ENCODE measurements at places on chromosomes 5 and 9. TPM values are rescaled to one million over a fixed set of nuclear protein-coding genes. Genes with fewer than 3 reads are reported as not detected.

Gene ERMP1
- total RNA-seq = 7.6 TPM

Gene C5orf47
- total RNA-seq = not detected

Gene SPOCK1
- 125 TPM for total RNA-seq

Gene IFNA1
- not detected for total RNA-seq

Gene PCDHB16
- total RNA-seq = 5.9 TPM

Gene ZFP2
- total RNA-seq = 1.6 TPM

Gene SV2C
- total RNA-seq = not detected

GRCh38 chr5:53994148-53994547 lies 316.2 kb downstream of the ARL15 start:
- no peaks in the 10 kb centered on the region for H3K27me3 ChIP-seq
- H3K4me1 ChIP-seq = peaks cover 20% of the 10 kb centered on the region
- H3K27ac ChIP-seq = peak overlapping the region; percentile 68

DNA sequence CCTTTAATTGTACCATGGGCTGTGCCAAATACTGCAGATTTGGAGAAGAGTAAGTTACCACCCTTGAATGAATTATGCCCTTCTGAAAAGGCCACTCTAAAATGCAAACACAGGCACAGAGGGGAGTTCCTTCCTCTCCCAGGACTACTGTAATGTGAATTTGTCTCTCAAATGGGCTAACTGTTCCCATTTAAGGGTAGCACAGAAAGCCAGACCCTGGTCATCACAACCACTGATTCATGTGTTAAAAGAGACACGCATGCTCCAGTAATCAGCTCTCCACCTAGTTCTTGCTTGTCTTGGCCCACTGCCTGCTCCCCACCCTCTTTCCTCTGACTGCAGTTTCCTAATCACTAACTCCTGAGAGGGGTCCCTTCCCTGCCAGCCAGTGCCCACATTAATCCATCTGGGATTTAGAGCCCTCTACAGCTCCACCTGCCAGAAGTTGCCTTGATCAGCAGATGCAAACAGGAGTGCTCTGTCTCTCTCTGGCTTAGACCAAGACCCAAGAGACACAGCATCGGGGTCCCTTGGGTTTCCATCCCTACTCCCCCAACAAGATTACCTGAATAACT lies 382.4 kb downstream of the TMEM167A start:
- H3K4me3 ChIP-seq = no peak overlapping the region
- peaks cover 7% of the 10 kb centered on the region for H3K4me1 ChIP-seq
- no peak for DNase-seq
- no peak overlapping the region for H3K27ac ChIP-seq
- H3K27me3 ChIP-seq = no peaks in the 10 kb centered on the region

- no peak overlapping the region for H3K27ac ChIP-seq
- H3K4me1 ChIP-seq = no peaks in the 10 kb centered on the region
- H3K4me3 ChIP-seq = no peak overlapping the region
Observed at GRCh38 chr5:40266952-40267351, 412.8 kb upstream of the PTGER4 start.

GRCh38 chr5:87099968-87100367 lies 167.7 kb upstream of the RASA1 start:
- H3K27me3 ChIP-seq = peaks cover 1% of the 10 kb centered on the region
- no peak overlapping the region for H3K4me3 ChIP-seq
- peaks cover 8% of the 10 kb centered on the region for H3K4me1 ChIP-seq
- H3K27ac ChIP-seq = no peak overlapping the region
- no peaks in the 10 kb centered on the region for H3K36me3 ChIP-seq

GRCh38 chr5:78756858-78757257 lies 108.3 kb upstream of the LHFPL2 start:
- H3K27ac ChIP-seq = peak overlapping the region; percentile 43
- no peaks in the 10 kb centered on the region for H3K27me3 ChIP-seq
- H3K4me1 ChIP-seq = peaks cover 49% of the 10 kb centered on the region
- no peak for DNase-seq

DNA sequence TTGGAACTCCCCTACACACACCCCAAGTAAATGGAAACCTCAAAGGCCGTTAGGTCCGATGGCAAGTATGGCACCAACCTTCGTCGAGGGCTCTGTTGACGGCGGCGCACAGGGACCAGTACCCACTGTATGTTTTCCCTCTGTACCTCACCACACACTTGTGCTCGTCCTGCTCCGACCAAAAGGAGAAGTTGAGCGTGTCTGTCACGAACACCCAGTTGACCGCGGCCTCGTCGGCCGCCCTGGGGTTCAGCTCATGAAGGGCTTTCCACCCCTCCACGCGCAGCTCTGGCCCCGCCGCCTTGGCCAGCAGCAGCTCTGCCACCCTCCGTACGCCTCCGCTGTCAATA lies 24.0 kb downstream of the HNRNPK start:
- no peaks in the 10 kb centered on the region for H3K36me3 ChIP-seq
- H3K27me3 ChIP-seq = no peaks in the 10 kb centered on the region
- peak overlapping the region; percentile 80 for H3K4me3 ChIP-seq
- peak overlapping the region; percentile 83 for H3K27ac ChIP-seq

GRCh38 chr9:128242124-128242523 lies 33.7 kb downstream of the GOLGA2 start:
- H3K4me1 ChIP-seq = peaks cover 29% of the 10 kb centered on the region
- H3K4me3 ChIP-seq = no peak overlapping the region
- no peak for DNase-seq

DNA sequence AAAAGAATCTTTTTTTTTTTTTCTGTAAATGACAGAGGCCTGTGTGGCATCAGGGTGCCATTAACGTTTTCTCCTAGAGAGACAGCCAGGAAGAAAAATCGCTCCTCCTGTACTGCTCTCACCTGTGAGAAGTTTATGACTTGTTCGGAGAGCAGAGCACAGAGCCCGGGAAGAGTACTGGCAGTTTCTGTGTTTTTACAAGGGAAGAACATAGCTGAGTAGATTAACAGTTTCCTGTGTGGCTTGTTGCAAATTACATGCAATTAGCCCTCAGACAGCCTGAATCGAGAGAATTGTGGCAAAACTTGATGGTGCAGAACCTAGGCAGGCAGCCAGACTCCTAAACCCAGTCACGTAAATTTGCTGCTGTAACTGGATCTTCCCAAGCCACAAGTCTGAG lies 32.1 kb downstream of the PRKACG start:
- H3K4me3 ChIP-seq = no peak overlapping the region
- no peaks in the 10 kb centered on the region for H3K4me1 ChIP-seq
- no peaks in the 10 kb centered on the region for H3K36me3 ChIP-seq
- no peak for DNase-seq
- peaks cover 24% of the 10 kb centered on the region for H3K27me3 ChIP-seq
- no peak overlapping the region for H3K27ac ChIP-seq

GRCh38 chr5:11777096-11777495 lies 127.2 kb downstream of the CTNND2 start:
- no peak for DNase-seq
- H3K4me3 ChIP-seq = no peak overlapping the region
- no peaks in the 10 kb centered on the region for H3K36me3 ChIP-seq
- H3K27me3 ChIP-seq = no peaks in the 10 kb centered on the region
- H3K4me1 ChIP-seq = no peaks in the 10 kb centered on the region
- no peak overlapping the region for H3K27ac ChIP-seq

DNA sequence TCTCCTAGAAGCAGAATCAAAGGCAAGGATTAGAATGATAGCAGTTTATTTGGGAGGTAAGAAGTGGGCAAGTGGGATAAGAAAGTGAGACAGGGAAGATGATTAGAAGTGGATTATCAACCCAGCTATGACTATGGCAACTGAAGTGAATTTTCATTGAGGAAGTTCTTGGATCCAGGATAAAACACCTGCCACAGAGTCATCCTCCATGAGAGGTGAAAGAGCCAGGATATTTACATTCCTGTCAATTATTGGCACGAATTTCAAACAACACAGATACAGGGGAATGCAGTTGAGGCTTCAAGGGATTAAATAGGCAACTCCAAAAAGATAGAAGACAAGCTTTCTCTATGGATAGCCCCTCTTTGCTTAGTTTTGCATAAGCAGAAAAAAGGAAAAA lies 31.8 kb upstream of the ZNF366 start:
- no peaks in the 10 kb centered on the region for H3K27me3 ChIP-seq
- H3K4me1 ChIP-seq = peaks cover 40% of the 10 kb centered on the region
- no peak overlapping the region for H3K27ac ChIP-seq
- no peak for DNase-seq
- H3K36me3 ChIP-seq = peaks cover 2% of the 10 kb centered on the region
- H3K4me3 ChIP-seq = no peak overlapping the region

GRCh38 chr9:92980085-92980745 lies 32.9 kb downstream of the FGD3 start:
- no peaks in the 10 kb centered on the region for H3K36me3 ChIP-seq
- H3K27me3 ChIP-seq = peaks cover 4% of the 10 kb centered on the region
- H3K27ac ChIP-seq = no peak overlapping the region
- no peaks in the 10 kb centered on the region for H3K4me1 ChIP-seq
- no peak for DNase-seq
- H3K4me3 ChIP-seq = no peak overlapping the region

DNA sequence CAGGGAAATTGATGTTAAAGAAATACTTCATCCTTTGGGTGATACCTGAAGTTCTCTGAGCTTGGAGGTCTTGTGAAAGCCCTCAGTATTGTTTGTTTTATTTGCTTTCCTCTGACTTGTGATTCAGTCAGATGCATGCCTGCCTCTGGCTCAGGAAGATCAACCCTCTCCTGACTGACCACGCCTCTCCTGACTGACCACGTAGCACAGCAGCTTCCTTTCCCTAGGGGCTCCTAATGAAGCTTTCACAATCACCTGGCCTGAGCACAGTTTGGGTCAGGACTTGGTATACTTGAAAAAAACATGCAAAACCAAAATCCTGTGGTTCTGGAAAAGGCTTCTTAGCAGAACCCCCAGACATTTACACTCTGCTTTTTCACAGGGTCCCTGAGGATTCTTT lies 3.8 kb downstream of the TGFBI start:
- H3K27me3 ChIP-seq = no peaks in the 10 kb centered on the region
- peaks cover 79% of the 10 kb centered on the region for H3K4me1 ChIP-seq
- H3K36me3 ChIP-seq = peaks cover 23% of the 10 kb centered on the region
- no peak overlapping the region for H3K27ac ChIP-seq
- no peak for DNase-seq
- H3K4me3 ChIP-seq = no peak overlapping the region

- peaks cover 2% of the 10 kb centered on the region for H3K36me3 ChIP-seq
- peak; percentile 47 for DNase-seq
- H3K27me3 ChIP-seq = no peaks in the 10 kb centered on the region
- no peak overlapping the region for H3K27ac ChIP-seq
- H3K4me1 ChIP-seq = peaks cover 43% of the 10 kb centered on the region
- no peak overlapping the region for H3K4me3 ChIP-seq
Observed at GRCh38 chr9:127165116-127165515, 42.7 kb upstream of the ANGPTL2 start.

DNA sequence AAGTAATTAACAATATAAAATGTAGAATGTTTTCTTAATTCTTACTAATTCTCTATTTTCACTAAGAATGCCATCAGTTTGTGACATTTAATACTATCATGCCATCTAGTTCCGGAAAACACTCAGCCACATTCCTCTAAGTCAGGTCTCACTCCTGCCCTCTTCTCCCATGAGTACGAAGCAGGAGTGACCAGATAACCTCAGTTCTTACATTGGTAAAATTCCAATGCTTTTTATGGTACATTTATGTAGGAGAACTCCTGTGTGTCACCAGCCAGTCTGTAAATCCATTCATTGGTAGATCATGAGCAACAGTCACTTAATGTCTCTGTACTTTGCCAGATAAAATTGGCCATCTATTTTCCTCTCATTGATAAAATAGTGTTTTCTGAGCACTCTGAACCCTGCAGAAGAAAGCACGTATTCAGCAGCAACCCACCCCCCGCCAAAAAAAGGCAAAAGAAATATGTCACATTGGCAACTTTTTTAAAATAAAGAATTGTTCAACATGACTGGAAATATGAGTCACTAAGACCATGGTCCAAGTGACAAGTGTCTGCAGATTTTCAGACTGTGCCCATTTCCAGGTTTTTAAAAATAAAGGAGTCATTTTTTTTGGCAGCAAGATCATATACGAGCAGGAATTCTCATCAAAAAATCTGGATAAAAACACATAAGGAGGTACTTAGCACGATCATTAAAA lies 11.8 kb downstream of the GLIS3 start:
- peaks cover 48% of the 10 kb centered on the region for H3K4me1 ChIP-seq
- DNase-seq = no peak
- no peaks in the 10 kb centered on the region for H3K27me3 ChIP-seq

DNA sequence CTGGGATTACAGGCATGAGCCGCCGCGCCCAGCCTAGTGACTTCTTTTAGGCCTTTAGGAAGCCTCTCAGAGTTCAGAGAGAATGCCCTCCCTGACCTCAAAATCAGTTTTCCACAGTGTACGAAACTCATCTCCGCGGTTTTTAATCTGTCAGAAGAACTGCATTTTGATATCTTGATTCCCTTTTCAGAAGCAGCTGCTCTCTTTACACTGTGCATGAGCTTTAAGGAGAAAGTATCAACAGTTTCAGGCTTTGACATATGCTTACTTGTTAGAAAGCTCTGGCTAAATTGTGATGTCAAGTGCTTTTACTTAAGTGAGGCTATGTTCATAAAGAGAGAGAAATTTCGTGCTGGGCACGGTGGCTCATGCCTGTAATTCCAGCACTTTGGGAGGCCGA lies 74.6 kb downstream of the USP20 start:
- H3K27me3 ChIP-seq = no peaks in the 10 kb centered on the region
- no peak overlapping the region for H3K4me3 ChIP-seq
- H3K27ac ChIP-seq = peak overlapping the region; percentile 86
- DNase-seq = no peak

DNA sequence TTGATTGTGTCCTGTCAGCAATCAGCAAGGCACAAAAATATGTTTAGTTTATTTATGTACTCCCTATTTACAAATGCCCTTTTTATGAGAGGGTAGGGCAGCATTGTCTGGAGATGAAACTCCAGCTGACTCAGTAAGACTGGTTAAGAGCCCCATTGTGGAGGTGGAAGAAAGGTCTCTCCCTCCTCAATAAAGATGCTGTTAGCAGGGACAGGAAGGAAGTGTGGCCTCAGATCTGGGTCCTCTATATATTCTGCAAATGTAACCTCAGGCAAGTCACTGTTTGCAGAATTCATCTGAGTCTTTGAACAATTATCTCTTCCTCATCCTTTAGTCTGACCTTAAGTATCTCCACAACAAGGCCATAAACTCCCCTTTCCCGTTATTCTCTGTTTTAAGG lies 48.3 kb upstream of the TRAF1 start:
- DNase-seq = no peak
- peaks cover 12% of the 10 kb centered on the region for H3K4me1 ChIP-seq
- no peak overlapping the region for H3K4me3 ChIP-seq
- peaks cover 4% of the 10 kb centered on the region for H3K36me3 ChIP-seq
- H3K27ac ChIP-seq = no peak overlapping the region

All from chondrocyte (in vitro differentiated cells).